GM23248 (cell line): ENCODE measurements at places on chromosomes 2 and 18.
A peak's percentile ranks its signal among the peaks of the same experiment; 100 is the strongest.

- no peak for DNase-seq
Observed at GRCh38 chr2:24011250-24012104, 1.6 kb downstream of the MFSD2B start.

DNA sequence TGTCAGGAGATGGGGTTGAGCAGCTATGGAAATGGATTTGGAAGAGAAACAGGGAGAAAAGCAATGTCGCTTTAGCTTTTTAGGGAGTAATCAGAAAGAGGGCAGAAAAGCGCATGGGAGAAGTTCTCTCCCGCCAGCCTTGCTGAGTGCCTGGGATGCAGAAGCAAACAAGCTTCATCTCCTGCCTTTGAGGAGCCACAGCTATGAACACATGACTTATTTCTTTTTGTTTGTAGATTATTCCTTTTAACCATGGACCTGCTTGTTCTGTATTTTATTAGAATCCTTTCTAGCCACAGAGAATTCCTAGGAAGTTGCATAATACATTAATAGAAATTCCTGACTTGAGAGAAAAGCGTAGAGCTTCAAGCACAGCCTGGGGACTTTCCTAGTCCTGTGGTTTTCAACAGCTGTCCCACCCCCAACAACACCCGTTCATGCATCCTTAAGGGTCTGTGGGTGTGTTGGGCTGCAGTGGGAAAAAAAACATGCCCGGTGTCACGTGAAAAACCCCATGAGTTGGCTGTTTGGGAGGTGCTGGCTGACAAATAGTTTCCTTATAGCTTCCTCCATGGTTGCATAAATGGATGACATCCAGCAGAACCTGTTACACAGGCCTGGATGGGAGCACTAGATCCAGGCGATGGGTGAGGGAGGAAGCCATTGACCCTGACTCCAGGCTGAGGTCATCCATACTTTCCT is 14.9 kb downstream of the SLC9A4 start:
- DNase-seq = peak; percentile 48

DNA sequence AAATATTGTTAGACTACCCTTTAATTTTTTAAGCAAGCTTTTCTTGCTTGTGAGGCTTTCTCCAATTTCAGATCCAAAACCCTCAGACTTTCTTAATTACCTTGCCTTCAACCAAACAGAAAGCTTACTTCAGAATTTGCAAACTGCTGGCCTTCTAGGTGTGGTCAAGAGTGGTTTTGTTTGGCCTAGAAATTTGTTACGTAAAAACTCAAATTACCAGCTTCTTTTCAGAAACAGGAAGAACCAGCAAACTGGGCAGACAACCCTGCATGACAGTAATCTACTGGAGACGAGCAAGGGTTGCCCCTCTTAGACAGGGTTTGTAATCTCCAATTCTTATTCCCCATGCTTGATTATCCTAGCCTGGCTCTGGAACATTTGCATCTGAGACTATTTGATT is 27.1 kb downstream of the SRBD1 start:
- no peak for DNase-seq

- DNase-seq = peak; percentile 59
Observed at GRCh38 chr2:159009940-159010339, 41.5 kb downstream of the TANC1 start.

DNA sequence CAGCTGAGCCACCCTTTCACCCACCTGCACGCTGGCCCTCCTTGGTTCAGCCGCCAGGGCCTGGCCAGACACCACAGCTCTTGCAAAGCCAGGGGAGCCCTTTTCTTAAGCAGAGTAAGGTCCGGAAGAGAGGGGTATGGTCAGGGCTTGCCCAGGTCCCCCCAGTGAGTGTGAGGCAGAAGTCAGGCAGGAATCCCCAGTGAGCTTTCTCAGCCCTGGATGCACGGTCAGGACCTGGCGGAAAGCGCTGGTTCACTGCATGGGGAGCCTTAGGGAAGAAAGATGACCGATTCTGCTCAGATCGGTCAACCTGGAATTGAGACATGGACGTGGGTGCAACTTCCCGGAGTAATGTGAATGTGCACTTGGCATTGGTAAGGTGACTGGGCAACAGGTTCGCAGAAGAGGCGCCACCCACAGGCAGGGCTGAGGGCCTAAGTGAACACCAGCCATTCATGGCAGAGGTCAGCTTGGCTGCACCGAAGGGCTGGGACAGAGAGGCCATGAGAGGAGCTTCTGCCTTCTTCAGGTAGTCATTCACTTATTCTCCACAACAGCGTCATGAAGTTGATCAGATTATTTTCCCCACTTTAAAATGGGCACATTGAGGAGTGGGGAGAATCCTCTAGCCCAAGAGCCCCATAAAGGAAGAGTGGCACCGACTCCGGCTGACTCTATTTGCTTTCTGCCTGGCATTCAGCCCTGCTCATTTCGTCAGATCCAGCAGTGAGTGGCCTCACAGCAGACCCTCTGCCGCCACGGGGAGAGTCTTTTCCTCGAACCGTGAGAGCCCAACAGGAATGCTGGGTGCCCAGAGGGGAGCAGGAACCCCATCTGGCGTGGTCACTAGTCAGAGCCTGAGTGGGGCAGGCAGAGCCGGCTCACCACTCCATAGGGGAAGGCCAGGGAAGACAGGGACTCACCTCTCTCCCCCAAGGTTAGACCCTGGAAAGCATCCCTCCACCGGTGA is 35.8 kb downstream of the SCTR start:
- DNase-seq = no peak

DNA sequence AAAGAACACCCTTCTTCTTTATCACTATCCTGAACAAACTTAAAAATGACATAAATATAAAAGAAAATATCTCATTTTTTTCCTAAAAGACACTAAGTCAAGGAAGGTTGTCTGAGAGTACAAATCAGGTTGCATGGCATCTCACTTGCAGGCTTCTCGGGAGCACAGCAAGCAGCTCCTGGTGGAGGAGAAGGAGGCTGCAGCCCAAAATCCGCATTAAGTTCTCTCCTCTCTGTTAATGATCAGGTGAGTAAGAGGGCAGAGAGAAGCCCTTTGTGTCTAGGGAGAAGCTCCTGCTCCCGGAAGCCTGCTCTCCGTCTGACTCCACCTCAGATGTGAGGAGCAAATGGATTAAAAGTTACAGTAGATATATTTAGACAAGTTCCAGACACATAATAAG is 35.0 kb upstream of the DOK6 start:
- no peak for DNase-seq

DNA sequence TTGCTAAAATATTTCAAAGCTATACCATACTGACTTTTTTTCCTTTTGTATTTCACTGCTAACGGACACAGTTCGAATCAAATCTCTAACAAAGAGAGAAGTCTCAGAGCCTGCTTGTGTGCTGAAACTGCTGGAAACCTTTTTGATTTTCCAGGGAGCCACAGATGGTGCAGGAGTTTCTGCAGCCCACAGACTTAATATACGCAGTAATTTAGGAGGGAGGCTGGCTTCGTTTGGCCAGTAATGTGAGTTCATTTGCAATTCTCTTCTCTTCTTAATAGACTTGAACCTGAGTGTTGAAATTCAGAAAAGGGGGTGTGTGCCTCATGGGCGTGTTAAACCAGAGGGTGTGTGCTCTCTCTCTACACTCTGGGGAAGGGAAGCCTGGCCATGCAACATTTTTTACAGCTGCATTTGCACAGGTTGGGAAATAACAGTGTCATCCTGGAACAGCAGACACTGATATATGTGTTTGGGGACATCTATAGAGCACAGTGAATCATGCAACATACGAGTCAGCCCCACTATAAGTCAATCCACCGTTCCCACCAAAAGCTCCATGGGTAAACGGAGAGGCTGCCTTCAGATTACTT is 333.0 kb downstream of the CLIP4 start:
- no peak for DNase-seq

GRCh38 chr18:63848159-63848558 is 39.3 kb upstream of the SERPINB2 start:
- DNase-seq = peak; percentile 76

DNA sequence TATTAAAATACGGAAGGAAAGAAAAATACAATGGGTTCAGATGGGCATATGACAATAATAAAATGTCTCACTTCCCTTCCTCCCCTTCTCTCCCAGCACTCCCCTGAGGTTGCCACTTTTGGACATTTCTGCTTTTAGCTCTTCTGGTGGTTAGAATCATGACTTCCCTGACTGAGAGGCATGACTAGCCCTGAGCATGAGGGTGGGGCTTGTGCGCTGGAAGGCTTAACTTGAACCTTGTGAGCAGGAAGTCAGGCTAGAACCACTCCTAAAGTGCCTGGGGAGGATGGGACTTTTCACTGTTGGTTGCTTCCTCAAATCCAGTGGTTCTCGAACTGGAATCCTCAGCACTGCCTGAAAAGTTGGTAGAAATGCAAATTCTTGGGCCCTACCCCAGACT is 19.7 kb upstream of the ARHGAP25 start:
- DNase-seq = peak; percentile 6

DNA sequence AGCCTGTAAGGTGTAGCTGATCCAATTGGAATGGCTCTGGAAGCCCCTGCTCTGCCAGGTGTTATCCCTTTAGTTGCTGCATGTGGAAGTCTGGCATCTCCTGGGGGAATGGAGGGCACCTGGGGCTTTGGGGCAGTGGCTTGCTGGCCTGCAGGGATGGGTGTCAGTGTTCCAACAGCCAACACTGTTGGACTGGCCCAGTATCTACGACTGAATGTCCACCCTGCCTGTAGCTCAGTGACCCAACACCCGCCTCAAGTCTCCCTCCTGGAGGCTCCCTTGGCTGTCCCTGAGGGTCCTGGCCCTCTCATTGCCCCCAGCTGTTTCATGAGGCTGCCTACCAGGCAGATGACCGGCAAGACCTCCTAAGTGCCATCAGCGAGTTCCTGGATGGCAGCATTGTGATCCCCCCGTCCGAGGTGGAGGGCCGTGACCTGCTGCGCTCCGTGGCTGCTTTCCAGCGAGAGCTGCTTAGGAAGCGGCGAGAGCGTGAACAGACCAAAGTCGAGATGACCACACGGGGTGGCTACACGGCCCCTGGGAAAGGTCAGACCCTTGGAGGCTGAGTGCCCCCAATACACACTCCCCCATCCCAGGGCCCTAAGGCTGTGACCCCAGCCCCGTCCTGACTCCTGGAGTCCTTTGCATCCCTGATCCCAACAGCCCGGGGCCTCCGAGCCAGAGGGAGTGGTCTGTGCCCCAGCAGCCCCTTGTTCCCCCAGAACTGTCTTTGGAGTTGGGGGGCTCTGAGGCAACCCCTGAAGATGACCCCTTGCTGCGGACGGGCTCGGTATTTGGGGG is 7.7 kb downstream of the SLC4A3 start:
- no peak for DNase-seq

- DNase-seq = peak; percentile 58
Observed at GRCh38 chr2:176156807-176157498, at the start of gene HOXD3. HOXD3 (plus strand) TSS chr2:176157307; CDS start chr2:176169115, 11,808 bp downstream.

DNA sequence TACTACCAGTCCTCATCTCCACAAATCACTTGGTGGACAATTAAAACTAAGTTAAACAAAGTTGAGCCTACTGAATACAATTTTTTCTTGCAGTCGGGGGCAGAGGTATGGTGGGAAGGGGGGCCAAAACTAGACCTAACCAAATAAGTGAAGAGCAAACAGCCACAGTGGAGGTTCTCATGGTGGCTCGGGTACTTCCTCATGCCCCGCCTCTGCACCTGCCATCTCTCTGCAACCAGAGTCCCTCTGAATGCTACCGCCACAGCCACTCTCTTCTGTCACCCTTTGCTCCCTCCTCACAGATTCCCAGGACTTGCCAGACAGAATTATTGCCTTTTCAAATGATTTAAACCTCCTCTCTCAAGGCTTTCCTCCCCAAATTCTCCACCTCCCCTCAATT is 204.2 kb downstream of the TMEM247 start:
- DNase-seq = no peak

- no peak for DNase-seq
Observed at GRCh38 chr2:141534666-141535362, 596.0 kb downstream of the LRP1B start.

DNA sequence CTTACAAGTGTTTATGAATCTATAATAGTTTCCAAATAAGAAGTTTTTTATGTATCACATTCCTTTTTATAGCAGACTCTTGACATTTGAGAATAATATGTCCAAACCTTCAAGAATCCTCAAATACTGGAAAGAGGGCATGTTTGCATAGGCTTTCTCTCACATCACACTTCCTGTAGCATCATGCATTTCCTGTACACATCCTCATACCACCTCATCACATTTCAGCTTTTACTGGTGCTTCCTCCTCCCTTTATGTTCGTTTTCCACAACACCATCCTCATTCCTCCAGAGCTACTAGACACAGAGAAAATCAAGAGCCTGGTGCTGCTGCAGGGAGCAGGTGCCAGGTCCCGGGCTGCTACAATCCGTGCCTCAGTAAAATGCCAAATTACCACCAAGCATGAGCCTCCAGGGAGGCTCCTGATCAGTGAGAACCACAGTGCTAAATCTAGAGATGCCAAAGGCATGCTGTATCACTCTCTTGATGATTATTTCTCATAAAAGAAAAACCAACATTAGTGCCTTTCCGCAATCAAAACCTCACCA is 137.7 kb upstream of the CYP1B1 start:
- DNase-seq = no peak

- peak; percentile 79 for DNase-seq
Observed at GRCh38 chr18:41126541-41127235, 828.3 kb upstream of the PIK3C3 start.

DNA sequence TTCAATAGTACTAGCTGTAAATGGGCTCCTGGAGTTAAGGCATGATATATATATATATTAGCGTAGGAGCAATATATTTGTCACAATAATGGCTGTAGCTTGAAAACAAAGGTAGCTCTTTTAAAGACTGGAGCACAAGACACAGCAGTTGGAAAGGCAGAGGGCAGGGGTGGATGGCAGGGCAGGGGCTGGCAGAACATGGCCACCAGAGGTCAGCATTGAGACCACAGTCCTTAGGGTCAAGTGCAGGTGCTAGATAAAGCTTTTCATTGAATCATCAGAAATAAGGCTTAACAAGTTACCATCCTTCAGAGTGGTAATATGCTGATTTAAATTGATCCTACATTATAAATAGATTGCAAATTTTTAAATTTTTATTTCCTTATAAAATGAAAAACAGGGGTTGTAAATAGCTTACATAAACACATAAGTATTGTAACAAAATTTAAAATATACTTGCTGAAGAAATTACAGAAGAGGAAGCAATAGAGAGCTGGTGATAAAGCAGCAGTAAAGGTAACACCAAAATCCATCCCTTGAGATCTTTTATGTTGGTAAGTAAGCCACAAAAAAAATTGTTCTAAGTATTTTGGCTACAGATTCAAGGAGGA is 161.2 kb upstream of the PIEZO2 start:
- DNase-seq = peak; percentile 61

- no peak for DNase-seq
Observed at GRCh38 chr2:190766595-190766994, 114.0 kb upstream of the GLS start.

DNA sequence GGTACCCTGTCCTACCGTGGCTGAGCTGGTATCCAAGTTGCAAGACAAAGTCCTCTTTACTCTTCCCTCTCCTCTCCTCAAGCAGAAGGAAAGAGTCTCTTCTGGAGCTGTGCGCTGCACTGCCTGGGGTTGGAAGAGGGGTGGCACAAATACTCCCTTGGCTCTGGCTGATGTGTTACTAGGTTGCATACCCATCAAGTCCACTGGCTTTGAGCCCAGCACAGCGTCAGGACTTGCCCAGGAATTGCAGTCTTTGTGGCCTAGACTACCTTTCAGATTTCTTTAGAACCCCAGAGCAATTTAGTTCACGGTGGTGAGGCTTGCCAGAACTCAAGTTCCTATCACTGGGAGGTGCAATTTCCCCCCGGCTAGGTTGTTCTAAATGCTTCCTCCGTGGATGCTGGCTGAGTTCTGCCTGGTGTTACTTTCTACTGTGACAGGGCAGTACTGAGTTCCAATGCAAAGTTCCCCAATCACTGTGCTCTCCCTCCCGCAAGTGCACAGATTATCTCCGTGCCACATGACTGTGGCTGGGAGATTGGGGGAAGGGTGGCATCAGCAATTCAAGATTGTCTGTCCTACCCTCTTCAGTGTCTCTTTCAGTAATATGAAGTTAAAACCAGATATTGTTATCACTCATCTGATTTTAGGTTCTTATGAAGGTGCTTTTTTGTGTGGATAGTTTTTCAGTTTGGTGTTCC is 13.4 kb downstream of the MYO3B start:
- no peak for DNase-seq
